ENCODE measurements at places on chromosomes 6 and 20.

DNA sequence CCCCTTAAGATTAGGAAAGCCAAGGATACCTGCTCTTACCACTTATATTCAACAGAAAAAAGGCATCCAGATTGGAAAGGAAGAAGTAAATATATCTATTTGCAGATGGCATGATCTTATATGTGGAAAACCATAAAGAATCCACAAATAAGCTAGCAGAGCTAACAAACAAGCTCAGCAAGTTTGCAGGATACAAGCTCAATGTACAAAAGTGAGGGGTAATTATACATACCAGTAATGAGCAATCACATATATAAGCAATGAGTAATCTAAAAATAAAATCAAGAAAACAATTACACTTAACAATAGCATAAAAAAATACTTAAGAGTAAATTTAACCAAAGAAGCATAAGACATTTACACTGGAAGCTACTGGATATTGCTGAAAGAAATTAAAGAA is 31.6 kb upstream of the HMGN3 start:
- DNase-seq: no peak

DNA sequence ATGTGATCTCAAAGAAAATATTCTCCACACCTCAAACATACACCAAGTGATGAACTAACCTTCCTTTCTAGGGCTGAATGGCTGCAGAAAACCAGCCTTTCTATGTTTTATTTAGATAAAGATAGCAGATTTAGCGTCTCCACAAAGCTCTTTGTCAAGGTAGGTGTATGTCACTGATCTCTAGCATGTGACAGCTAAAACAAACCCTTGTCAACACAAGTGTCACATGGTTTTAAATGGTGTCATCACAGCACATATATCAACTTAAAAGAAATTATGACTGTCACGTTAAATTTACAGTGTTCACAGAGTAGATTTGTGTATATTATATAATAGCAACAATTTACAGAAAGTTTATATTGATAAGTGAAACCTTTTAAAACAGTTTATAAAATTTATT is 58.3 kb downstream of the TENT5A start:
- no peak for DNase-seq

GRCh38 chr20:62808211-62808865 is 3.7 kb downstream of the OGFR start:
- no peak for DNase-seq

GRCh38 chr6:80010288-80010687 is 5.8 kb downstream of the TTK start:
- no peak for DNase-seq

GRCh38 chr6:79981652-79982051 is 22.8 kb upstream of the TTK start:
- no peak for DNase-seq

DNA sequence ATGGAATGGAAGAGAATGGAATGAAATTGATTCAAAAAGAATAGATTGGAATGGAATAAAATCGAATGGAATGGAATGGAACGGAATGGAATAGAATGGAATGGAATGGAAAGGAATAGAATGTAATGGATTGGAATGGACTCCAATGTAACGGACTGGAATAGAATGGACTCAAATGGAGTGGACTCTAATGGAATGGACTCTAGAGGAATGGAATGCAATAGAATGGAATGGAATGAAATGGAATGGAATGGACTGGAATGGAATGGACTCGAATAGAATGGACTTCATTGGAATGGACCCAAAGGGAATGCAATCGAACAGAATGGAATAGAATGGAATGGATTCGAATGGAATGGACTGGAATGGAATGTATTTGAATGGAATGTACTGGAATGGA is 19.7 kb upstream of the DEFB115 start:
- DNase-seq: no peak

GRCh38 chr6:53918854-53919510 is 124.2 kb downstream of the LRRC1 start:
- DNase-seq: no peak

GRCh38 chr6:156826290-156826955 is 49.2 kb downstream of the ARID1B start:
- no peak for DNase-seq

GRCh38 chr6:31268369-31268765 is 3.5 kb downstream of the HLA-C start:
- DNase-seq: no peak

DNA sequence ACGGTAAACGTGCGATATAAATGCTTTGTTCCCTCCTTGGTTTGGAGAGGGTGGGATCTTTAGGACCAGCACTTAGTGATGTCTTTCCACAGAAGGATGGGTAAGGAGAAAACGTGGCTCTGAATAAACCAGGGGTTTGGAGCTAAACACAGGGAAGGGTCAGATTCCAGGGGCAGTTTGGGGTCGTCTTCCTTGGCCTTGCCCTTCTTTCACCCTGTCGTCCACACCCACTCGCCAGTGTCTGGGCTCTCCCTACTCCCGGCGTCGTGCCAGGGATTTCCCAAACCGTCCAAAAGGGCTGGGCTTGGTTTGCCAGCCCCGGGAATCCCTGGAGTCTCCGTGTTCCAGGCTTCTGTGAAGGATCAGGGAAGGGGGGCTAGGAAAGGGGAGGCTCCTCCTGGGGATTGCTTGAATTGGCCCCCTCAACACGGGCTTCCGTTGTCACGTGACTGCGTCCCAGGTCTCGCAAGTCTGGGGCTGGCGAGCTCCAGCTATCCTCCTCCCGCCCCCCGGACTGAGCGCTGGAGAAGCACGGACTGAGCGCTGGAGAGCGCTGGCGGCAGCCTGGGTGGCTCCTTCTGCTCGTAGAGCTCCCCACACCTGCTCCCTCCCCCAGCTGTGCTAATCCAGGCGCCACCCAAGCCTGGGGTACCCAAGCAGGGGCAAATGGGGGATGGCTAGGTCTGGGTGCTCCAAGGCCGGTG is 9.4 kb upstream of the ARMC12 start:
- peak; percentile 74 for DNase-seq

GRCh38 chr6:70538376-70538775 is 28.4 kb upstream of the SDHAF4 start:
- no peak for DNase-seq

GRCh38 chr6:106159531-106159940 is 73.4 kb downstream of the PRDM1 start:
- peak; percentile 28 for DNase-seq

DNA sequence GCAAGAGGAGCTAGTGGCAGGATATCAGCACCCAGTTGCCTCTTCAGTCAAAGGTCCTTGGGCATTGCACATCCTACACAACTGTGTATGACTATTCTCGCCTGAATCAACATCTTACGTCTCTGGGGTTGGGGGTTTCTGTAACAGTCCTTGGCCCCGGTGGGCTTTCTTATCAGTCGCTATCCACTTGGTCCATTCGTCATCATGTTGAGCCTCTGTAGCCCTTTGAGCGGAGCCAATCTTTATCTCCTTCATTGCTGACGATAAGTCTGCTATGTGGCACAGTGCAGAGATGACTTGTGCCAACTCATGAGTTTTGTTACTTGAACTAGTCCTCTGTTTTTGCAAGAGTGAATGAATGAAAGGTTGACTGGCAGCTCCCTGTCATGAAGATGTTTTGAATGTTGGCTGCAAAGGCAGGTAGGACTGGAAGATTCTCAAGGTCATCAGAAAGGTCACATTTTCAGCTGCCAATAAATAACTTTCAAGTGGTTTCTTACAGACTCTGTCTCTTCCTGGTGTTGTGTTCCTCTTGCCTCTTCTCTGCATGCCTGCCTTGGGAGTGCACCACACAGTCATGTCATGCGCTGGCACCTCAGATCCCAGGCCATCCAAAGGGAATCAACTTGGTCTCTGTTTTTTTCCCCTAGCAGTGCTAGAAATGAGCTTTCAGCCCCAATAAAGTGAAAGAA is 238.9 kb downstream of the SLC24A3 start:
- DNase-seq: no peak

GRCh38 chr20:34260208-34260942 is 19.2 kb downstream of the ASIP start:
- DNase-seq: no peak

DNA sequence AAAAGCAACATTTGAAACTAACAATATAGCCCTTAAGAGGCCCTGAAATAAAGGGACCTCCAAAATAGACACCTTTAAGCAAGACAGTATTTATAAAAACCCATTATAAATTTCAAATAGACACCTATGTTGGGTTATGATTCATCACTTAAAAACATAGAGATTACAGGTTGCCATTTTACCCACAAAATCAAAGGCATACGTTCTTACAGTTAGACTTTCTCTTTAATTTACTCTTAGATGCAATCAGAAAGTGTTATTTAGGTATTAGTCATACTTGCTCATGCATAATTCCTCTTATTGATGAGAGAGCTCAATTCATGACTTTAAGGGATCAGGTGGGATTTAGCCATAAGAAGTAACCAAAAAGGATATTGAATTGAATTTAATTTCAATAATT is 51.5 kb upstream of the TMEM200A start:
- no peak for DNase-seq

DNA sequence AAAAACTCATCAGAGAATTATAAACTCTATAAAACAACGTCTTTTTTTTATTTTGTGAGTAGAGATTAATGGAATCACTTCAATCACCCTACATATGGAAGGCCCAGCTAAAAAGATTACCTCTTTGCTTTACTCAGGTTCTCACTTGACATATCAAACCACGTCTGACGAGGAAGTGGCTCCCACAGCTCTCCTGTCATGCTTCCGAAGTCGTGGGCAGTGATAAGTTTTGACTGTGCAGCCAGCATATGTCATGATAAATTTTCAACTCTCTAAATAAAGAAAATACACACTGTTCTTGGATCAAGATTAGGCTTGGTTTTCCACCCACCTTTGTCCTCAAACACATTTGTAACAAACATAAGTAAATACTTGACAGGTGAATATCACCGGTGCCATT is 279.5 kb upstream of the RNF217 start:
- DNase-seq: no peak

DNA sequence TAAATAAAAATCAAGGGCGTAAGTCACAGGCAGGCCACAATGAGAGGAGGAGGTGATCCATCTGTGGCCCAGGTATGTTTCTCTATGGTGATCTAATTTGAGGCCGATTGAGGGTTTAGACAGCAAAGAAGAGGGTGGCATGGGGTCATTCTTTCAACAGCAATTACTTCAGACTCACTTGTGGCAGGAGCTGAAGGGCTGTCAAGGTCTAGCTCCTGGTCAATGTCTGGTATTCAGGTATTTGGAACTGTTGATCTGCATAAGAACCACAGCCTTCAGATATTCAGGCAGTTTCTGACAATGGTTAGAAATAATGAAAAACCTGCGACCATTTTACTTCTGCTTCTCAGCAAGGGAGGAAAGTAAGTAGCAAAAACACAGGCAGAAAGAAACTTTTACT is 259.6 kb downstream of the FOXC1 start:
- DNase-seq: no peak

- DNase-seq: no peak
Observed at GRCh38 chr20:50784464-50784863, 10.4 kb upstream of the BCAS4 start.

GRCh38 chr6:32945108-32945760 is 4.4 kb upstream of the HLA-DMB start:
- peak; percentile 77 for DNase-seq

- DNase-seq: no peak
Observed at GRCh38 chr6:137827977-137828810, 38.9 kb upstream of the TNFAIP3 start.

GRCh38 chr20:37976887-37977286 is 56.4 kb downstream of the TTI1 start:
- DNase-seq: no peak

DNA sequence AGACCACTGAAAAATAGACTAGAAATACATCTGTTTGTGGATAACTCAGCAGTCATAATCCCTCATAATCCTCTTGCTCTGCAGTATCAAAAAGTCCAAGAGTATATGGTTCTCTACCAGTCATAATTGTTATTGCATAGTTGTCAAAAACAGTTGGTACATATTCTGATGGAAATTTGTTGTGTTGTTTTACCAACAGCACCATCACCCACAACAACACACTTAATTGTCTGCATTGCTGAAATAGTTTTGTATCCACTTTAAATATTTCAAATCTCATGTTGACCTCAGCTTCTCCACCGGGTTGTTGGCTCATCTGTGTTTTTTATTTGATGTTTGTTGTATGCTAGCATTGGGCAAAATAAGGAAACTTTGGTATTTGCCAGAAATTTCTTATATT is 39.4 kb downstream of the ITCH start:
- no peak for DNase-seq

DNA sequence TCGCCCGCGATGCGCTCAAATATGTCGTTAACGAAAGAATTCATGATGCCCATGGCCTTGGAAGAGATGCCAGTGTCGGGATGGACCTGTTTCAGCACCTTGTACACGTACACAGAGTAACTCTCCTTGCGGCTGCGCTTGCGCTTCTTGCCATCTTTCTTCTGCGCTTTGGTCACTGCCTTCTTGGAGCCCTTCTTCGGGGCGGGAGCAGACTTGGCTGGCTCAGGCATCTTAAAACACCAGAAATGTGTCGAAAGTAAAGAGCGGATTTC is 36.4 kb downstream of the HFE start:
- DNase-seq: no peak

DNA sequence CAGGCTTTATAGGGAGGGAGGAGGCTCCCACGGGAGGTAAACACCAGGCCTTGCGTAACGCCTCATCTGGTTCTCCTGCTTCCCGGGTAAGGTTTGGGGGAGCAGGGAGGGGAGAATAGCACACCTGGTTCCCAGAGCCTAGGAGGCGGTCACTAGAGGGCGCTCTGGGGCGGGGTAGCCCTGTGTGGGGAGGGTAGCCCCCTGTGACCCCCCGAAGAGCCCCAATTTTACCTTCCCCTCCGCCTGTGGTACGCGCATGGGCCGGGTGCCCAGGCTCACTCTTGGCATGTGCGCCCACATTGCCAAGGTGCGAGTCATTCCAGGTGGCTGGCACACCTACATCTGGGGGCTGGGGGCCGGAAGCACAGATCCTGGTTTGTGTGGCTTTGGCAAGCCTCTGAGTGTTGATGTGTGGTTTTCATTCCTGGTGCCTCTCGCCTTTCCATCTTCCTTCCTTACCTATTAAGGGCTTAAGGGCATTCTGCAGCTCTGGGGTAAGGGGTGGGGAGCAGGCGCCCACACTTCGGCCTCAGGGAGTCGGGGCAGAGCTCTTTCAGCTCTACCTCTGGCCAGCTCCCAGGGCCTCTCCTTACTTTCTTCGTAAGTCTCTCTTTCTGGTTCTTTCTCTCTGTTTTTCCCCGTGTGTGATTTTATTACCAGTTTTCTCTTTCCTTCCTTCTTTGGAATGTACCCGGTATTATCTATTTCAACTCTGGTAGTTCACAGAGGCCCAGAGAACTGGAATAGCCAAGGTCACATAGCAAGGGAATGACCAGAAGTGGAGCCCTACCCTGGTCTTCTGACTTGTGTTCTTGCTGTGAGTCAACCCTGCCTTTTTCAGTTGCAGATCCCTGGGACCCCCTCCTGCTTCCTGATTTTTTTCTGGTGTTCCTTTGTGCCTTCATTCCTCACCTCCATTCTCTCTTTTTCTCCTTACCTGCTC is 492 bp upstream of the RNF39 start:
- peak; percentile 65 for DNase-seq

- DNase-seq: no peak
Observed at GRCh38 chr6:167590193-167590592, 236.5 kb upstream of the AFDN start.

All from H4 (cell line).